ENCODE measurements at places on chromosomes 12 and 14.

DNA sequence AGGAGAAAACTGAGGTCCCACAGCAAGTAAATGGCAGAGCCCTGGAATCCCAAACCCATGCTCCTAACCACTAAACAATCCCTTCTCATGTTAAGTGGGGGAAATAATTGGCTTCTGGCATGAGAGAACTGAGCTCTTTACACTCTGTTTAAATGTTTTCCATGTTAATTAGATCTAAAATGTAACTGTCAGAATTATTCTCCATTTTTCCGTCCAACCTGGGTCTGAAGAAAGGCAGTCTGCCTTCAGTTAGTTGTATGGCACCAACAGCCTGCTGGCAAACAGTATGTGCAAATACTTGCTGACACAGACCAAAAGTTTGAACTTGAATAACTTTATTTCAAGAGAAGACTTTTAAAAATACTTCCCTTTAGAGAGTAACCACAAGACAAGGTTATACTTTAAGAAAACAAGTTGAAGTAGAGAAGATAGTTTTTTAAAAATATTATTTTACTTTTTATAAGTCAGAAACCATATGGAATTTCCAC, 59.7 kb downstream of the E2F7 start:
- DNase-seq, result no peak

DNA sequence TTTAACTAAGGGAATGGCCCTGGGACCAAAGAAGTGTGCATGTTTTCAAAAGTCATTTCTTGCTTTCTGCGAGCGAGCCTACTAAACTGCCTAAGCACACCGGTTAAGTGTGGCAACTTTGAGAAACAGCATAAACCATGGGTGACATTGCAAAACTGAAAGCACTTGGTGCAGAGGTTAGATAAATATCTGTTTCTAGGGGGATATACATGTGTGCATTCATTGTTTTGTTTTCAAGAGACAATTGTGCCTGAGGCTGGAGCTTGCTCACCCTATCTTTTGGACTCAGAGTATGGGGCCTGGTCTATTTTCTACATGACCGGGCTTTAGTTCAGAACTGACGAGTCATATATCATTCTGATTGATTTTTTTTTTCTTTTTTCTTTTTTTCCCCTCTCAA, 923.4 kb downstream of the NRXN3 start:
- DNase-seq, result no peak

DNA sequence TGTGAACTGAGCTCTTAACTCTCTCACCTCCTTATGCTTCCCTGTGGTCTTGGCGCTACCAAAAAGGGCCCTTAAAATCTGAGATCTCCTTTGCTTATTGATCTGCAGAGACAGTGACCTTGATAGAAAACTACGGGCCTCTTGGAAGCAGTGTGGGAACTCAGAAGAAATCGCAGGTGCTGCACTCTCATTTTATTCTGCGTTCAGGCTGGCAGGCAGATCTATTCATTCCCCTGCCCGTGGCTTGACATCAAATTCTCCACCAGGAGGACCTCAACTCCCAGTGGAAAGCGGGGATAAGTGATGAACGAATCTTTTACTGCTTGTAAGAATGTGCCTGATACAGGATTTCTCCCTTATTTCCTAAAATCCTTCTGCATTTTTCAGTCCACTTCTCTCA, 143.2 kb upstream of the SEL1L start:
- DNase-seq, result no peak

DNA sequence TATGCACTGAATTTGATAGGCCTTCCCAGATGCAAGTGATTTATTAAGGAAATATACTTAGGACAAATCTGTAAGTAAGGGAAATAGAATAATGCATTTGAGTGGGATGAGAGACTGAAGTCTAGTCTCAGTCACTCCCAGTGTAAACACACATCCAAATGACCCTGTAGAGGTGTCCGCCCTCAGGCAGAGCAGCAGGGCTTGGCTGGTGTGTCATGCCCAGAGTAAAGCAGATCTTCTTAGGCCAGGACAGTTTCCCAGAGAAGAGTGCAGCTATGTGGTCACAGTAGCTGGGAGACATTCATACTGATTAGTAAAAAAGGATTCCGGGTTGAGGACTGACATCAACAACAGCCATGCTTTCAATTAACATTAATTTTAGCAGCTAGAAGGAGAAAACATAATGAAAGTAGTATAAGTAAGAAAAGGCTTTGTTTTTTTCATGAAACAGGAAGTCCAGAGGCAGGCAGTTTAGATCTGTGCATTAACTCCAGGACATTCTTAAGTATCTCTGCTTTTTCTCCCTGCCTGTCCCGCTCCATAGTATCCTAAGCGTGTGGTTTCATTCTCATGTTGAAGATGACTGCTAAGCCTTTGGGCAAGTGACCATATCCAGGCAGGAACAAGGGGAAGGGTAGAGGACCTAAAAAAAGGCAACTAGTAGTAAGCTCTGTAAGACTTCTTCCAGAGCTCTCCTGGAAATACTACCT, 35.7 kb downstream of the CNTN1 start:
- no peak for DNase-seq

- DNase-seq, result no peak
These were observed 340.6 kb downstream of the SEC23A start for GRCh38 chr14:38762426-38762825.

GRCh38 chr14:92578511-92578910, 64.9 kb downstream of the RIN3 start:
- no peak for DNase-seq

DNA sequence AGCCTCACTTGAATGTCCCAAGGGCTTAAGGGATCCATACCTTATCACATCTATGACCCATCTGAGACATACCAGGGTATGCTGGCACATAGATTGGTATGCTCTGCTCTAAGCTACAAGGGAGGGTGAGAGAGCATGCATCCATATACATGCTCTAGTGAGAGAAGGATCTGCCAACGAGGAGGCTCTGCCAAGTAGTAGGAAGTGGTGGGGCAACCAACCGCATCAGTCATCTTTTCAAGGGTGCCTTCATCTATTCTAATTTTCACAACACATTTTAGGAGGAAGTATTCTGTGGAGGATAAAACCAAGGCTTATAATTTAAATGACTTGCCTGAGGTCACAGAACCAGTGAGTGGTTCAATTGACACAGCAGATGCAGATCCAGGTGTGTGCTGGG, 6.6 kb upstream of the PPM1A start:
- DNase-seq, result no peak

- no peak for DNase-seq
These were observed 58.9 kb downstream of the NCOR2 start for GRCh38 chr12:124508381-124509079.

GRCh38 chr14:76329951-76330350, 46.0 kb upstream of the ESRRB start:
- DNase-seq, result no peak
